ENCODE measurements at places on chromosomes 2 and 18. TPM values are rescaled to one million over a fixed set of nuclear protein-coding genes. Genes with fewer than 3 reads are reported as not detected.

The TXNDC2 gene
- polyA plus RNA-seq = not detected

The PJVK gene
- 0.44 TPM for polyA plus RNA-seq

The KIF1A gene
- polyA plus RNA-seq = 0.10 TPM

The OXER1 gene
- polyA plus RNA-seq = 0.20 TPM

The RBKS gene
- 3.0 TPM for polyA plus RNA-seq

The LRRC30 gene
- polyA plus RNA-seq = not detected

The NDUFB3 gene
- polyA plus RNA-seq = 299 TPM

The FAM136A gene
- 43.2 TPM for polyA plus RNA-seq

The GYPC gene
- 265 TPM for polyA plus RNA-seq

The POTEI gene
- polyA plus RNA-seq = not detected

The ACTR3 gene
- 471 TPM for polyA plus RNA-seq

The COLEC11 gene
- polyA plus RNA-seq = not detected

The NBEAL1 gene
- polyA plus RNA-seq = 8.6 TPM

The GAL3ST2 gene
- not detected for polyA plus RNA-seq

The RBM44 gene
- polyA plus RNA-seq = 0.80 TPM

The DCAF17 gene
- polyA plus RNA-seq = 18.5 TPM

The POTEC gene
- polyA plus RNA-seq = not detected

The SPTBN1 gene
- 80.4 TPM for polyA plus RNA-seq

The SLC19A3 gene
- polyA plus RNA-seq = not detected

The CXCR1 gene
- polyA plus RNA-seq = not detected

The LYG1 gene
- not detected for polyA plus RNA-seq

The PRKAG3 gene
- not detected for polyA plus RNA-seq

The ASXL3 gene
- polyA plus RNA-seq = not detected

The TMEM198 gene
- polyA plus RNA-seq = not detected

The SERPINB5 gene
- not detected for polyA plus RNA-seq

The DUSP2 gene
- polyA plus RNA-seq = 24.3 TPM

The CD8A gene
- polyA plus RNA-seq = 885 TPM

The ADCYAP1 gene
- polyA plus RNA-seq = not detected

The FIGN gene
- polyA plus RNA-seq = not detected

The IL36B gene
- not detected for polyA plus RNA-seq

The RTP5 gene
- not detected for polyA plus RNA-seq

The ONECUT2 gene
- not detected for polyA plus RNA-seq

The PDE1A gene
- polyA plus RNA-seq = not detected

The SP100 gene
- polyA plus RNA-seq = 174 TPM

The SCN2A gene
- polyA plus RNA-seq = not detected

The ZBTB7C gene
- not detected for polyA plus RNA-seq

The FZD7 gene
- 0.07 TPM for polyA plus RNA-seq

The ANAPC1 gene
- 29.9 TPM for polyA plus RNA-seq

The GALNT3 gene
- polyA plus RNA-seq = 0.25 TPM

The NDUFV2 gene
- polyA plus RNA-seq = 106 TPM

The EDAR gene
- 11.8 TPM for polyA plus RNA-seq

The GPR45 gene
- polyA plus RNA-seq = not detected

The KLHL30 gene
- not detected for polyA plus RNA-seq

The NAPG gene
- 14.7 TPM for polyA plus RNA-seq

The FBLN7 gene
- polyA plus RNA-seq = 1.8 TPM

The LRRTM4 gene
- polyA plus RNA-seq = not detected

The SLC9A4 gene
- polyA plus RNA-seq = not detected

The B3GNT7 gene
- polyA plus RNA-seq = not detected

The VIT gene
- polyA plus RNA-seq = not detected

The PRPF40A gene
- polyA plus RNA-seq = 104 TPM

The MDH1B gene
- 0.16 TPM for polyA plus RNA-seq

The ERBB4 gene
- not detected for polyA plus RNA-seq

The CCBE1 gene
- not detected for polyA plus RNA-seq

The NYAP2 gene
- polyA plus RNA-seq = not detected

Measured in naive thymus-derived CD8-positive, alpha-beta T cell (primary cell).